ENCODE measurements at places on chromosomes 7 and 10.

GRCh38 chr7:151727579-151728285 lies 149.2 kb downstream of the PRKAG2 start:
- DNase-seq: peak; percentile 81

DNA sequence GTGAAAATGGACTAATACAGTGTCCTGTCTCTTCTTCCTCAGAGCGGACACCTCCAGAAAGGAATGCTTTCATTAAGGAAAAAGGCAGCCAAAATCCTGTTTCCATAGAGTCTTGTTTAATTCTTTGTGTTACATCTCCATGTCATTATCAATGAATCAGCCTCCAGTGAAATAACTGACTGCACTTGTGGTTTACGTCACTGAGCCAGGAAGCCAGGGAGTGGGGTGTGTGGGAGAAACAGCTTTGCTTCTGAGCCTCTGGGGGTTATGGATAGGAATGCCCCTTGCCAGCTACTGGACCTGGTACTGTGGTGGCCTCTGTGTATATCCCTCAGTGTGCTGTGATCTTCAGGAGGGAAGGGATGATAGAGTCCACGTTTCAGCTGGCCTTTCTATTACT lies 416.8 kb downstream of the GALNT17 start:
- DNase-seq: no peak

DNA sequence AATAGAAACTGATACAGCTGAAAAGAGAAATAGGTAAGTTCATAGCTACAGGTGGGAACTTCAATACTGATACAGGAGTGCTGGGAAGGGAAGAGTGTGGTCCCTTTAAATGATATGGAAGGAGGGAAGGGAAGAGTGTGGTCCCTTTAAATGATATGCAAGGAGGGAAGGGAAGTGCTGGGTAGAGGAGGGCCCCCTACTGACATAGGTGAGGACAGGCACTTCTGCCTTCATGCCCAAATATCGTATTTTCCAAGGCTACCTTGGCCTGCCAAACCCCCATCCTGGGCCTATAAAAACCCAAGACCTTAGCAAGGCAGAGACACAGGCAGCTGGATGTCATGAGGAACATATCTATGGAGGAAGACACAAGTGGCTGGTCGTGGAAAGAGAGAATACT lies 92.3 kb downstream of the MAGI2 start:
- no peak for DNase-seq

- no peak for DNase-seq
These were observed 130.0 kb upstream of the LRRTM3 start for GRCh38 chr10:66795866-66796265.
